Uterus (tissue), 4 donors: ENCODE measurements at places on chromosomes 6 and 20.

DNA sequence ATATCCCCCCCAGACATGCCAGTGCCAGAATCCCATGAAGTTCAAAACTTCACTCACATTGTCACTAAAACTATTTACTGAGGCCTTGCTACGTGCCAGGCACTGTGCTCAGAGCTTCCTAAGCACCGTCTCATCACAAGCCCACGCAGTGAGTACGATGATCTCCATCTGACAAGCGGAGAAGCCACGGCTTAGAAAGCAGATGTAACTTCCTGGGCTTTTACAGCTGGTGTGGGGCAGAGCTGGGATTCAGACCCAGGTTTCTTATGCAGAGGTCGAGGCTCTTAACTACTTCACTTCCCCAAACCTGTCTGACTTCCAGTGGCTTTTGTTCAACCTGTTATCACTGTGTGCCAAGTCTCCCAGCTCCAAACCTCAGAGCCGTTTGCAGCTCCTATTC is 8.3 kb downstream of the MDGA1 start:
- DNase-seq = no peak

DNA sequence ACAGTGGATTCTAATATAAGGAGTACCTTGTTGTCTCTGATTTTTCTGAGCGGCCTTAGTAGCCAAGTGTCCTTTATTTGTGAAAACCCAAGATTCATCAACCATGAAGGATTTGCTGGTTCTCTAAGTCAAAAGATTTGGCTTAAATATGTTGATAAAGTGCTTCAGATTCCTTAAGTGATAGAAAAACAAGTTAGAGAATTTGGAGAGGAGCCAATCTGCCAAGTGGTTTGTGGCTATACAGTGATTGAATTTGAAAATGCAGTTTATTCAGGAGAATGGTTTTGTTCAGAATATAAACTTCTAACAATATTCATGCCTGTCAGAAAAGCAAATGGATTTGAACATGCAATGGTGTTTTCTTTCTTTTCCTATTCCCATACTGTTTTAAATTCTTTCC is 54.8 kb downstream of the CAP2 start:
- no peak for DNase-seq

GRCh38 chr6:3887150-3887700 is 38.1 kb downstream of the FAM50B start:
- no peak for DNase-seq

GRCh38 chr20:17524560-17524959 is 6.6 kb downstream of the BFSP1 start:
- DNase-seq = no peak

- no peak for DNase-seq
Observed at GRCh38 chr20:61588411-61589385, 336.6 kb downstream of the CDH4 start.

GRCh38 chr6:54044059-54044458 is 67.2 kb upstream of the MLIP start:
- no peak for DNase-seq

DNA sequence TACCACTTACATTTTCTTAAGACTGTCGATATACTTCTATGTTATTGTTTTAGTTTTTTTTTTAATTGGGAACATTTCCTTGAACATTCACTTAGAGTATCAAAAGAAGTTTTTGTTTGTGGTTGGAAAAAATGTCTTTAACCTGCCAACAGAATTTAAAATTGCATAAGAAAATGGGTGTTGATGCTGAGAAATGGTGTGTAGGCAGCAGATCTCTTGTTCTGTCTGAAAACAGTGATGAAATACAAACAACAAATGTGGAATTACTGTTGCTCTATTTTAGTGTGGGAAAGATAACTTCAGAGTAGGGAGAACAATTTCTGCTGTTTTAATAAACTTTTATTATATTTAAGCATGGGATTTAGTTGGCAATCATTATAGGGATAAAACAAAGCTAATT is 293.5 kb downstream of the CDKAL1 start:
- DNase-seq = no peak

- DNase-seq = no peak
Observed at GRCh38 chr20:38095017-38095686, 61.6 kb downstream of the RPRD1B start.

GRCh38 chr6:117771403-117771802 is 96.1 kb downstream of the NUS1 start:
- no peak for DNase-seq

DNA sequence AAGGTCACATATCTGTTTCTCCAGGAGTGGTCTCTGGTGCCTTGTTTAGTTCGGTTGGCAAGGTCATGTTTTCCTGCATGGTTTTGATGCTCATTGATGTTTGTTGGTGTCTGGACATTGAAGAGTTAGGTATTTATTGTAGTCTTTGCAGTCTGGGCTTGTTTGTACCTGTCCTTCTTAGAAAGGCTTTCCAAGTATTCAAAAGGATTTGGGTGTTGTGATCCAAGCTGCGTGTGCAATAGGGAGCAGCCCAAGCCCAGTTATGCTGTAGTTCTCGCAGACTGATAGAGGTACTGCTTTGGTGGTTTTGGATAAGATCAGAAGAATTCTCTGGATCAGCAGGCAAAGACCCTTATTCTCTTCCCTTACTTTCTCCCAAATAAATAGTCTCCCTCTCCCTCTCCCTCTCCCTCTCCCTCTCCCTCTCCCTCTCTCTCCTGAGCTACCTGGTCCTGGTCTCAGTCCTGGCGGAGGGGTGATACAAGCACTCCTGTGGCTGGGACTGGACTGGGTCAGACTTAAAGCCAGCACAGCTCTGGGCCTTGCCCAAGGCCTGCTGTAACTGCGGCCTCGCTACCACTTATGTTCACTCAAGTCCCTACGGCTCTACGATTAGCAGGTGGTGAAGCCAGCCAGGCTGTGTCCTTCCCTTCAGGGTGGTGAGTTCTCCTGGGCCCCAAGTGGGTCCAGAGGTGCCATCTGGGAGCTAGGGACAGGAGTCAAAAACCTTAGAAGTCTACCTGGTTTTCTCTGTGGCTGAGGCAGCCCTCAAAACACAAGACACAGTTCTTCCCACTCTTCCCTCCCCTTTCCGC is 27.3 kb upstream of the GRM4 start:
- no peak for DNase-seq

DNA sequence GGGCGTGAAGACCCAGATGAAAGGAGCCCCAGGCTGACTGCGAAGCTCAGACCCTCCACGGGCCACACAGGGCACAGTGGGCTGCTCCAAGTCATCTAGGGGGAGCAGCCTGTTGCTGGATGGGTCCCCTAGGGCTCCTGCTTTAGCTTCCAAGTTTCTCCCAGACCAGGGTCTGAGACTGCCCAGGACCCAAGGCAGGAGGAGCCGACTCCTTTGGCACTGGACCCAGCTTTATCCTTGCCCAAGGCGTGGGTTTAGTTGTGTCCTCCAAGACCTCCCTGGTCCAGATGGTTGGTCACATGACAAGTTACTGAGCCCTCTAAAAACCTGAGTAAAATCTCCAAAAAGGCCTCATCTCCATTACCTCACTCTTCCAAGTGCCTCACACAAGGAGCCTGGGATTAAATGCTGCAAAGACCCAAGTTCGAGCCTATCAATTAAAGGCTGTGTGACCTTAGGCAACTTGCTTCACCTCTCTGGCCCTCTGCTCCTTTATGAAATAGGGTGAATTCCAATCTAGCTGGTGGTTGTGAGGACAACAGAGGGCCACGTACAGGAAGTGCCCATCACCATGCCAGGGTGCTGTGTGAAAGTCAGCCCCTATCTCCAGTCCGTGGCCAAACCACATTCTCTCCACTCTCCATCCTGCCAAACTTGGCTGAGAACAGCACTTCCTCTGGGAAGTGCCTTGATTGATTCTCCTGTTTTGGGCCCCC is 2.5 kb downstream of the NECAB3 start:
- no peak for DNase-seq

DNA sequence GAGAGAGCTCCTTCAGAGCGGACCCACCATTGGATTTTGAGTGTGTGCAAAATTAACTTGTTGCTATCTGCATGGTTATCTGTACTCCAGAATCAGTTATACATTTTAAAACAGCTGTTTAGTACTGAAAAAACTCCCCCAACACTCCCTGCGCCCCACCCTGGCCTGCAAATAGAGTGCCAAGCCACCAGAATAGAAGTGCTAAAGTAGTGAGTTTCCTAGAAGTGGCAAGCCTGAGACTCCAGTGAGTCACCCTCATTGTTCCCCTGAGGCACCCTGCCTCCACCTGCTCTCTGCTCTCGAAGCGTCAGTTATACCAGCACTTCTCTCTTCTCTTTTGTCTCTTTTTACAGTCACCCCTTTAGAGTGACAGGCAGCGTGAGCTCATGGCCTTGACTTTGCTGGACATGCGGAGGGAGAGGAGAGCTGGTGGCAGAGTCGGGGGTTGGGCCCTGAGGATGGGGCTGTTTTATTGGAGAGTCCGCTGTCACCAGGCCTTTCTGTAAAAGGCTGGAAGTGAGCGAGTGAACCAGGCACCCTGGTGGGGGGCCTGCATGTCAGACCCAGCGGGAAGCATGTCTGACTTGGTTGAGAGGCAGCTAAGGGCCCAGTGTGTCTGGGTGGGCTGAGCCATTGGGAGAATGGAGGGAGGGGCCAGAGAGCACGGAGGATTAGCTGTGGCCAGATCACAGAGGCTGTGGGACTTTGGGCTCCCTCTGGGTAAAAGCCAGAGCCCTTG is 10.4 kb downstream of the IGF2R start:
- no peak for DNase-seq
